ENCODE measurements at places on chromosomes 1 and 21.

- no peak for DNase-seq
These were observed 9.7 kb upstream of the PPIE start for GRCh38 chr1:39729030-39729429.

DNA sequence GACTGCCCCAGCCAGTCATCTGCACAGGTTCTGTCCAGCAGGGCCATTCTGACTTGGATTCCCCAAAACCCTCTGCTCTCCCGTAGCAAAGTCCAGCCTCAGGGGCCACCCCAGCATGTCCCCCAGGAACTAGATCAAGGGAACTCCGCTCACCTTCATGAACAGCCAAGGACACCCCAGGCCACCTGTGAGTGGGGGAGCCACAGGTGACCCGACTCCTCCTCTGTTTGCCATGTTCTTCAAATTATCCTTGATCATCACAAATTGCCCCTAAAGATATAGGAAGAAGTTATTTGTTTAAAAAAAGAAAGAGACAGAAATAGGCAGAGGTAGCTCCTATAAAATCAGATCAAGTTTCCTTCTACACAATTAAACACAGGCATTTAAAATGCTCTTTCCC is 475.0 kb downstream of the MATN1 start:
- DNase-seq, result no peak

GRCh38 chr1:199273837-199274379 is 635.1 kb downstream of the PTPRC start:
- DNase-seq, result peak; percentile 18

DNA sequence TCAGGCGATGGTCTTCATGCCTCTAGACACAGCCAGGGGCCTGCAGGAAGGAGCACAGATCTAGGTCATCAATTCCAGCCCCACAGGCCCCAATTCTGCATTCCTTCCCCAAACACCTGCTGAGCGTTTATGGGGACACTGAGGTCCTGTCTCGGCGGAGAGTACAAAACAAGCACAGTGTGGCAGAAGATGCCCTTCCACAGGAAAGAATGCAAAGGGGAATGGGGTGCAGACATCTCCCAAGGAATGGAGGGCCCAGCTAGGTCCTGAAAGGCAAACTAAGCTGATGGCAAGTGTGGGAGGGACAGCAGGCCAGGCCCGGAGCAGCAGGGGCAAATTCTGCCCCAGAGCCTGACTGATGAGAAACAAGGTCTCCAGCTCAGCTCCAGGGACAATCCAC is 3.5 kb upstream of the S100A8 start:
- DNase-seq, result no peak

DNA sequence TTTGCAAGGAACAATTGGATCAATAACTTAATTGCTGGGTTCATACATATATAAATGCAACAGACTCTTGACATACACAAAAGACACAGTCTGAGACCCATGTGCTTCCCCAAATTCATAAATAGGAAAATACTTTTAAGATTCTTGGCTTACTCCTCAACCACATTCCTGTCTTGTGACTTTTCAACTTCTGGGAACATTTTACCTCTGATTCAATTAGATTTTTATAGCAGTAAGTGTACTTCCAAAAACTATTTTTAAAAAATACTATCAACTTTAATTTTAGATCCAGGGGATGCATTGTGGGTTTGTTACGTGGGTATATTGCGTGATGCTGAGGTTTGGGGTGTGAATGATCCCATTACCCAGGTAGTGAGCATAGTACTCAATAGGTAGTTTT is 406.7 kb downstream of the RPS6KC1 start:
- DNase-seq, result no peak

- DNase-seq, result no peak
These were observed 25.0 kb downstream of the SASS6 start for GRCh38 chr1:100107696-100108095.

DNA sequence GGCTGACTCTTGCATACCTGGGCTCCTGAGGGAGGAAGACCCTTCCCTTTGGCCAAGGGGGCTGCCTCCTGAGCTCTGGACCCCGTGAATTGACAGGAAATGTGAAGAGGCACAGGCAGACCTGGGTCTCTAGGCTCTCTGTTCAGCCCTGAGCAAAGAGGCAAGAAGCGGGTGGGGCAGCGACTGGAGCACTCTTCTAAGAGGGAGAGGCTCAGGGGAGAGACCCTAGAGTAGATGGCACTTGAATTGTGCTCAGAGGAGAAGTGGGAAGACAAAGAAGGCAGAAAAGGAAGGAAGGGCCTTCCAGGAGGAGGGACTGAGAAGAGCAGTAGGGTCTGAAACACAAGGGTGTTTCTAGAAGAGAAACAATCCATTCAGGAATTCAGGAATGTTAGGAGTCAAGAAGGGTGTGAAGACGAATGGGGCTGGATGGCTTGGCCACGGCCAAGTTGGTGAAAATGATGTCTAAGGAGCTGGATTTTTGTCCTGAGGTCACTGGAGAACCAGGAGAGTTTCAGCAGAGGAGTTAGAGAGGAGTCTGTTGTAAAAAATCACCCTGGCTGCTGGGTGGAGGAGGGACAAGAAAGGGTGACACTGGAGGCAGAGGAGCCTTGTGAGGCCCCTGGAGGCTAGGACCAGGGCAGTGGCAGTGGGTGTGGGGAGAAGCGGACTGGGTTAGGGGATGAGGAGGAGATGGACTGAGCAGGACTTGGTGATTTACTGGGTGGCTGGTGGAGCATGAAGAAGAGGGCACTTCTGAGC is 5.3 kb downstream of the TIE1 start:
- no peak for DNase-seq

DNA sequence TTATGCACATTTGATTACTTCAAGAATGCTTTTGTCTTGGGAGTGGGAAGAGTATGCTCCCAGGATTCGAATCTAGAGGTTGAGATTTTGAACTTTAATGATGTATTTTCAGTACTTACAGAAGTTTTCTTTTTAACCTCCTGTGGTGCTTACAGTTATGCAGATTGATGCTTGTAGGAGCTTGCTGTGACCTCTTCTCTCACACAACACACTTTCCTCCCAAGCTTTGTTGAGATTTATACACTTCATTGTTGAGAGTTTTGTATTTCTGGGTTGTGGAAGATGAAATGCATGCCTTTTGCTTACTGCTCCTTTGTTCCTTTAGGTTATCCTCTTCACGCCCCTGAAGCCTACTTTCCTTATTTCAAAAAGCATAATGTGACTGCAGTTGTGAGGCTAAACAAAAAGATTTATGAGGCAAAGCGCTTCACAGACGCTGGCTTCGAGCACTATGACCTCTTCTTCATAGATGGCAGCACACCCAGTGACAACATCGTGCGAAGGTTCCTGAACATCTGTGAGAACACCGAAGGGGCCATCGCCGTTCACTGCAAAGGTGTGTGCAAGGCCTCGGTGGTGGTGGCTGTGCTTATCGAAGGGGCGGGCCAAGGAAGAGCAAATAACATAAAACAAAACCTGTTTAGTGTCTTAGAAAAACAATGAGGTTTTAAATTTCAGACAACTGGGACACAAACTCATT is 75.5 kb upstream of the GPR88 start:
- no peak for DNase-seq

DNA sequence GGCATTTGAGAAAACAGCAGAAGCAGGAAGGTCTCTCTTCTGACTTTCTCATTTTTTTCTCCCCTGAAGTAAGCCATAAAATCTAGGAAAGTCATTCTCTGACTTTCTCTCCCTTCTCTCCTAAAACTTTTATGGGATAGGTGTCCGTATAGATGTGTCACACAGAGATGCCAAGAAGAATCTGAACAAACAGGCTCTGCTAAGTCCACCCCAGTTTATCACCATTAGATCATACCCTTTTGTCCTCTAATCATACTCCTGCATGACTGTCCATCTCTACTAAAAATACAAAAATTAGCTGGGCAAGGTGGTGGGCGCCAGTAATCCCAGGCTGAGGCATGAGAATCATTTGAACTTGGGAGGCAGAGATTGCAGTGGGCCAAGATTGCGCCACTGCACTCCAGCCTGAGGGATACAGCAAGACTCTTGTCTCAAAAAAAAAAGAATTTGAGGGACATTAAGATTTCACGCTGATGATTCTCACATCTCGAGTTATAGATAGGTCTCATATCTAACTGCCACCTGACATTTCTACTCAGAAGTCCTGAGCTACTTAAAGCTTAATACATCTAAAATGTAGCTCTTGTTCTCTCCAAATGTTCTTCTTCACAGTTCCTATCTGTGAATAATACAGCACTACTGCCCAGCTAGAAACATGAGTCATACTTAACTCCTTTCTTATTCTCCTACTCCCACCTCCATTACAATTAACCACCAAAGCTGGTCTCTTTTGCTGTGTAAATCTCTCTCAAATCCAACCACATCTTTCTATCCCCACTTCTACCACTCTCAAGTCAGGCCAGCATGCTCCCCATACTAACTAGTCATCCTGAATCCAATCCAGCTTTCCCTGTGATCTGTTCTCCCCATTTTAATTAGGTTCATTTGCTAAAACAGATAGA is 47.7 kb downstream of the ZNF644 start:
- no peak for DNase-seq

DNA sequence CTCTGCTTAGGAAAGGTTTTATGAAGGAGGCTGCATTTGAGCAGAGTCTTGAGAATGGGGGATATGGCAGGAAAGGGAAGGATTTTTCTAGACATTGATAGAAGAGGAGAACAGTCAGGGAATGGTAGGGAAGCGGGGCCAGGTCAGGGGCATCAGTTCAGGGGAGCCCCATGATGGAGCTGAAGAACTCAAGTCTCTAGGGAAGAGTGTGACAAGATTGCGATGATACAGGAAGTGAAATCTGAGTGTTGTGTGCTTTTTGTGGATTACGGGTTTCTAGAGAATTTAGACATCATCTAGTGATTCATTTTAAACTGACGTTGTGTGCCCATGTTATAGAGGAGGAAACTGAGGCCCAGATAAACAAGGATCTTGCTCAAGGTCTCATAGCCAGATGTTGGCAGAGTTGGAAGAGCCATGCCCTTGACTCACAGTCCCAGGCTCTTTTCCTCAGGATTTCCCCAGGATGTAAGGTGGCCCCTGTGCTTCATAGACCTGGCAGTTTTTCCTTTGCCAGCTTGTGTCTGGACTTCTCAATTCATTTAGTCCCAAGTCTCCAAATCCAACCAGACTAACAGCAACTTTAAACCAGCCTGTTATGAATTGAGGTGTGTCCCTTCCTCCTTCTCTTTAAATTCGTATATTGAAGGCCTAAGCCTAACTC is 130.3 kb downstream of the ROR1 start:
- no peak for DNase-seq

GRCh38 chr1:17829579-17829978 is 74.4 kb downstream of the ACTL8 start:
- peak; percentile 84 for DNase-seq

- peak; percentile 28 for DNase-seq
These were observed 23.6 kb downstream of the TLCD4 start for GRCh38 chr1:95140791-95141190.

GRCh38 chr1:165639821-165640623 is 9.0 kb downstream of the MGST3 start:
- DNase-seq, result no peak

DNA sequence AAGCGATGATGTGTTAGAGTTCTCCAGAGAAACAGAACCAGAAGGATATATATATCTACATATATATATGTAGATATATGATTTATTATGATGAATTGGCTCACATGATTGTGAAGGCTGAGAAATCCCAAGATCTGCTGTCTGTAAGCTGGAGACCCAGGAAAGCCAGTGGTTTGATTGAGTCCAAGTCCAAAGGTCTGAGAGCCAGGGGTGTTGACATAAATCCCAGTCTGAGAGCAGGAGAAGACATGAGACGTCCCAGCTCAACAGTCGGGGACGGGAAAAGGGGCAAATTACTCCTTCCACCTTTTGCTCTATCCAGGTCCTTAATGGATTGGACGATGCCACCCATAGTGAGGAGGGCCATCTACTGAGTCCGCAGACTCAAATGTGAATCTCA is 126.6 kb downstream of the PRDM2 start:
- no peak for DNase-seq

DNA sequence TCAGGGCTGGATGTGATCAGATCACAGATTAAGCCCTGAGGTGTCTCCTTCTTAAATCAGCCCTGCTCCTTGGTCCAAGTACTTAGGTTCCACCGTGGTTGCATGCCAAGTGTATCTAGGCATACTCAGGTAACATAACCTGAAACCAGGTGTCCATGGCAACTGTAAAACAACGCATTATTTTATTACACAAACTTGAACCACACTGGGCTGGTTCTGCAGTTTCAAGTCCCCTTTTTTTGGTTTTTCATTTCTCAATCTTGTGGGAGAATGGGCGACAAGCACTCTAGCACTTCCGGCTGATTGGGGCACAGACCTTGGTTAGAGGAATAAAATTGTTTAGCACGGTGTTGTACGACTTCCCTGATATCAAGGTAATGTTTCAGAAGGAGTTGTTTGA is 65.2 kb downstream of the GBP6 start:
- no peak for DNase-seq

DNA sequence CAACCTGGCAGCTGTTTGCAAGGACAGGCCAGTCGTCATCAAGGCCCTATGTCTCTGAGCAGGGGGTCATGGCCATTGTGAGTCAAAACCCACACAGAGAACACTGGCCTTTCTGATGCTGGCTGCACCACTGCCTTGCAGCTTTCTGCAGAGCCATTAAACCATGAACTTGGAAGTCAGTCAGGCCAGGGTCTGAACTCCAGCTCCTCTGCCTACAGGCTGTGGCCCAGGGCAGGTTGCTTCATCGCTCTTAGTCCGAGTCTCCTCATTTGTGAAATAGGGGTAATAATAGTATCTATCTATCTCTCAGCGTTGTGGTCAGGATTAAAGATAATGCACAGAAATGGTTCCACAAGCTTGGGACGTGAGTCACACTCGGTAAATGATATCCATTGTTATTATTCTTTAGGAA is 35.8 kb upstream of the HIVEP3 start:
- DNase-seq, result no peak

DNA sequence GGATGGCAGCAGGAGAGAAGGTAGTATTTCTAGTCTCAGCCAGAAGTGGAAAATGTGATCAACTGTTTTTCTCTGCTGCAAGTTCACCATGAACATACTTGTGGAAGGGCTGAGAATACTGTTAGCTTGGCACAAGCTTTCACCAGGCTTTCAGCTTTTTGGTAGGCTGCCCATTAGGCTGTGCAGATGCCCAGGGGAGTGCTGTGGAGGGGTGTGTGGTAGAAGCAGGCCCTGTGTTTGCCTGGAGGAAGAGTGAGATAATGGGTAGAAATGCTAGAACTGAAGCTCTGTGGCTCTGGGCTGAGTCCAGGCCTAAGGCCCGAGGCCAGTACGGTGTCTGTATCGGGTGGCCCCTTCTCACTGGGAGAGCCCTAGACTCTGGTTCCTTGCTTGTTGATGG is 9.8 kb downstream of the DNAJC6 start:
- DNase-seq, result no peak
